Cerebellar cortex (tissue), 1 donor: ENCODE measurements at places on chromosomes 2 and 18.

GRCh38 chr2:99607861-99608491 lies 118.2 kb upstream of the REV1 start:
- peak; percentile 38 for DNase-seq

DNA sequence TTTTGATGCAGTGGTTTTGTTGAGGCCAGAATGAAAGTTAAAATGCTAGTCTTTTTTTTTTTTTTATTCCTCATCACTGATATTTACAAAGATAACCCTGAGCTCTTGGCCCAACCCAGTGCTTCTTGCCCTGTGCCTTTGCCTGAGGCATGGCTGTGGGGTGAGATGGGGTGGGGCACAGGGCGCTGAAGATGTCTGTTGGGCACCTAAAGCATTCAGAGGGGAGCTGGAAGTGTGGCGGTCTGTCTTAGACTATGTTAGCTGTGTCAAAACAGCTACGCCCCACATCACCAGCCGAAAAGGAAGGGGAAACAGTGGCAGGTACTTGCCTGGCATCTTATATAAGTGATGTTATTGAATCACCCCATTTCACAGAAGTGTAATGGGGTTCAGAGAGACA lies 20.7 kb downstream of the TOGARAM2 start:
- no peak for DNase-seq

DNA sequence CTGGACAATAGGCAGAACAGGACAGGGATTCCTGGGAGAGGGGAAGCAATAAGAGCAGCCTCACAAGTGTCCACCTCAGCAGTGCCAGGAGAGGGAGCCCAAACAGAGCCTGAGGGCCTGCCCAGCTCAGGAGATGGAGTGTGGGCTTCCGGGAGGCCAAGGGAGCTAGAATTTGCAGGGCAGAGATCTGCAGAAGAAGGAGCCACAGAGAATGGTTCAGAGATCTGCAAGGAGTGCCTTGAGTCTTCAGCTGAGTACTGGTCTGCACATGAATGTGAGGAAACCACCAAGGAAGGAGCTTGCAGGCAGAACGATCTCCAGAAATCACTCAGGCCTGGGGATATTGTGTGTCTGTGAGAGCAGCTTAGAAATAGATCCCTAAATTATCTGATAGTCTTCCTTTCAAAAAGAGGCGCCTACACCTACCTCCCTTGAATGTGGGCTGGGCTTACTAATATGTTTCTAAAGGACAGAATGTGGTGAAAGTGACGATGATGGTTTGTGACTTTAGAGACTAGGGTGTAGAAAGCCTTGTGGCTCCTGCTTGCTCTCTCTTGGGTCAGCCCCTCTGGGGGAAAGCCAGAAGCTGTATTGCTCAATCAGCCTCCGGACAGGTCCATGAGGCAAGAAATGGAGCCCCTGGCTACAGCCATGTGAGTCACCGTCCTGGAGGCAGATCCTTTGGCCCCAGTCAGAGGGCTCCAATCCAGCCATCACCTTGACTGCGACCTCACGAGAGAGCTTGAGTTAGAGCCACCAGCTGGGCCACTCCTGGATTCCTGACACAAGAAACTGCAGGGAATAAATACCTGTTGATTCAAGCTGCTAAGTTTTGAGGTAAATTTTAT lies 7.6 kb upstream of the LPIN1 start:
- DNase-seq: peak; percentile 74

DNA sequence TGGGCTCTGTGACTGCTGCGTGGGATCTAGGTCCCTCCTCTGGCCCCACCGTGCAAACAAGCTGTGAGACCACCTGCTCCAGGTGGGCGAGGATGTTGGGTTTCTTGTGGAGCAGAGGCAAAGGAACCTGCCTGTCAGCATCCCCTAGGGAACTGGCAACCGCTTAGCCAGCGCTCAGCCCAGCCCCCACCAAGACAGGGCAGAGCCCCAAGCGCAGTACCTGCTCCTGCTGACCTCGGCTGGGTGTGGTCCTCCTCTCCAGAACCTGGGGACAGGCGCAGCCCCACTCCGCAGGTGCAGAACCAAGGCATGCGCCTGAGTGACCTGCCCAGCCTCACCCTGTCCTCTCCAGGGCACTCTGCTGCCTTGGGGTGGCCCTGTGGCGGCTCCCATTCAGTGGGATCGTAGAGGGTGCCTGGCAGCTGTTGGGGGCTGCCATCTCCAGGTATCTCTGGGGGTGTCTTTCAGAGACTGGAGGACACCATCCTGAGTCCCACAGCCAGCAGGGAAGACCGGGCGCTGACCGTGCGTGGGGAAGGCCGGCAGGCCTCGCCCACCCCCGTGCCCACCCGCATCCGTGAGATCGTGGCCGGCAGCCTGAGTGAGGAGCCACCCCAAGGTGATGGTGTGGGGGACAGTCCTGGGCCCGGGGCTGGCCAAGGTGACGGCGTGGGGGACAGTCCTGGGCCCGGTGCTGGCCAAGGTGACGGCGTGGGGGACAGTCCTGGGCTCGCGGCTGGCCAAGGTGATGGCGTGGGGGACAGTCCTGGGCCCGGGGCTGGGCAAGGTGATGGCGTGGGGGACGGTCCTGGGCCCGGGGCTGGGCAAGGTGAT lies 12.3 kb downstream of the CROCC2 start:
- DNase-seq: no peak

GRCh38 chr2:166451468-166451867 lies 42.6 kb downstream of the SCN7A start:
- DNase-seq: no peak

DNA sequence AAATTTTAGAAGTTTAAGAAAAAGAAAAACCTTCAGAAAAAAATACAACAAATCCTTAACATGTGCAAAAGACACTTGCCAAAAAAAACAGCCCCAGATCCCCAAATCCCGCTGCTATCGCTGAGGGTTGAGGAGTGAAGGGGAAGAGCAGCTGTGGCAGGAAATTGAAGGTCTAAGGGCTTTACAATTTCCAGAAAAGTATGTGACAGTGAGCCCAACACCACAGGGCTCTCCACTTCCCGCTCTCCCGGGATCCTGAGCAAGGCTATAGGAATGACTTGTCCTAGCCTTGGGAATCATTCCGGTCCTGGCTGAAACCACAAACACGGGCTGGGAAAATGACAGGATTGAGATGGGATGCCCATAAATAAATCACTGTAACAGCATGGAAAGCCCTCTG lies 191.4 kb downstream of the TMEM163 start:
- no peak for DNase-seq

GRCh38 chr18:9333441-9334328 lies 888 bp upstream of the TWSG1 start:
- DNase-seq: no peak

DNA sequence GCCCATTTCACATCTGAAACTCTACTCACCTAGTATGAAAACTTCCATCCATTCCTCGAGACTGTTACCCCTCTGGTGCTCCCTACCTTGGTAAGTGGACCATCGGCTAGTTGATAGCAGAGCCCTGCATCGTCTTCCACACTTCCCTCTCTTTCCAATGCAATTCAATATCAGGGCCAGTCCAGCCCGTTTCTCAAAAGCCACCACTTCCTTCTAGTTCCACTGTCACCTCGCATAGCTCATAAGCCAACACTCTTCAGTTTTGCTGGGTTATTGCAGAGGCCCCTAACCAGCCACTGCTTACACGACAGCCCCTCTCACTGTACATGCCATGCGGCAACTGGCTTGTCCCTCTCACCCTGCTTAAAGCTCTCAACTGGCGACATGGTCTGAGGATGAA lies 10.2 kb upstream of the ZNF407 start:
- DNase-seq: no peak

- DNase-seq: no peak
Measured at GRCh38 chr2:12389344-12390045, 327.2 kb upstream of the TRIB2 start.

- DNase-seq: no peak
Measured at GRCh38 chr2:226904592-226904991, 68.7 kb downstream of the RHBDD1 start.

- no peak for DNase-seq
Measured at GRCh38 chr2:172964511-172965139, 111.0 kb upstream of the MAP3K20 start.

DNA sequence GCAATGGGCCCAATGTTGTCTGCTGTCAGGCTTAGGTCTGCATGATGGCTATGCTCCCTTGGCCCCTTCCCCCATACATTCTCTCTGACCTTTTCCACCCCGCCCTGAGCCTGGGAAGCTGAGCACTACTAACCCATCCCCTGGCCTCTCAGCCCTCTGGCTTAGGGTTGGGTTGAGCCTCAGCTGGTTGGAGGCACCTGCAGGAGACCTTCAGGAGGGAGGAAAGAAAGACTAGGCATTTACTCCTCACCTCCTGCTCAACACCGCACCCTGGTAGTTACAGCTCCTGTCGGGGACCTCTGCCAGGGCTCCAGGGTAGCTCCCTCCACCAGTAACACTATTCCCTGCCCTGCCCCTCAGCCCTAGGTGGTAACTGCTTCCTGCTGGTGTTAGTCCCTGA lies 80.5 kb downstream of the GALNT14 start:
- no peak for DNase-seq

- no peak for DNase-seq
Measured at GRCh38 chr2:134426721-134427120, 172.8 kb downstream of the MGAT5 start.

DNA sequence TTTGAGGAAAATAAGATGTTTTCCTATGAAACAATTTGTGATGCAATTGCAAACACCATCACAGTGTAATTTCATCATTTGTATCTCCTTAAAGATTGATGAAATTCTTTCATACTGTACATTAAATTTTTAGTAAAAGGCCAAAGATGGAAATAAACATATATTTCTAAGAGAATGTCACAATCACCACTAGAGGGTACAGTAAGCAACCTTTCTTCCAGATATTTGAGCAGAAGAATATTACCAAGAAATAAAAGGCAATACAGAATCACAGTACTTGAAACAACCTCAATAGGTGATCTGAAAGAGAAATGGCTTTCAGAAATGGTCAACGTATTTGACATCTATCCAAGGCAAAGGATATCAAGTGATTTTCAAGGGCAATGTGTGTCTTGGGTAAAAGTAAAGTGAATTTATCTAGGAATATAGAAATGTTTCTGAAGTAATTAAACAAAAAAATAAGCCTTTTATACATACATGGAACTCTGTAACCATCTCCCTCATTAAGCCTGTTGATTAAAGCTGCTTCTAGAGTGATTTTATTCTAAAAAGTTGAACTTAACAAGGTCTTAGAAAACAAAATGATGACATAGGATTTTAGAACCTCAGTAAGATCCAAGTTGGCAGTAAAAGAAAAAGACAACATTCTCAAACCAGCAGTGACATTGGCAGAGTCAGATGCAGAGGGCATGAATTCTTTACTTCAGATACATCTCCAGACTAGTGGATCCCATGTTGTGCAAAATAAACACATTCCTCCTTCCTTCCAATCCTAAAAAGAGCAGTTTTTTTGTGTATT lies 90.3 kb upstream of the SESTD1 start:
- no peak for DNase-seq

DNA sequence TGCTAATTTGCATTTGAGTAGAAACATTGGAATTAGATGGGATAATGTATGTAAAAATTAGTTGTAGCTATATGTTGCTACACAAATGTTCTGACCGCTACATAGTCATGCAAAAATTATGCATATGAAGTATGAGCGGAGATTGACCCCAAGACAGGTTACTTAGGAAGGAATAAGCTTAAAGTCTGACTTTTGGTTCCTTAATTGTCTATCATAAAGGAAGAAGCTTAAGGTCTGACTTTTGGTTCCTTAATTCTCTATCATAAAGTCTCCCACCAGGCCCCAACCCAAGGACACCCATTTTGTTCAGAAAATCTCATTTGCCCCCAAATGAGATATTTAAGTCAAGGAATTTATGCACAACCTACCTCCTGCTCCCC lies 106.5 kb downstream of the EVA1A start:
- no peak for DNase-seq

DNA sequence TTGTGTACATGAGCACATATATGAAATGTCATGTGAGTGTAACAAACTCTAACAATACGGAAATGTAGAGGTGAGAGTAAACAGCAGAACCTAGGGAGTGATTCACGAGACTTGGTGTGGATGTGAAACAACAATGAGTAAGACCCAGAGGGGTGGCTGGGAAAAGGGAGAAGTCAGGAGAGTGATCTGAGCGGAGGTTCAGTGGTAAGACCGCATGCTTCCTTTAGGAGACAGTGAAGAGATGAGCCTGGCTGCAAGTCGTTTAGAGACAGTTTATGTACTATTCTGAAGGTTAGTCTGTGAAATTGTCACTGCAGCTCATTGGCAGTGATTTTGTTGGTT lies 150.6 kb downstream of the PRPF40A start:
- no peak for DNase-seq

DNA sequence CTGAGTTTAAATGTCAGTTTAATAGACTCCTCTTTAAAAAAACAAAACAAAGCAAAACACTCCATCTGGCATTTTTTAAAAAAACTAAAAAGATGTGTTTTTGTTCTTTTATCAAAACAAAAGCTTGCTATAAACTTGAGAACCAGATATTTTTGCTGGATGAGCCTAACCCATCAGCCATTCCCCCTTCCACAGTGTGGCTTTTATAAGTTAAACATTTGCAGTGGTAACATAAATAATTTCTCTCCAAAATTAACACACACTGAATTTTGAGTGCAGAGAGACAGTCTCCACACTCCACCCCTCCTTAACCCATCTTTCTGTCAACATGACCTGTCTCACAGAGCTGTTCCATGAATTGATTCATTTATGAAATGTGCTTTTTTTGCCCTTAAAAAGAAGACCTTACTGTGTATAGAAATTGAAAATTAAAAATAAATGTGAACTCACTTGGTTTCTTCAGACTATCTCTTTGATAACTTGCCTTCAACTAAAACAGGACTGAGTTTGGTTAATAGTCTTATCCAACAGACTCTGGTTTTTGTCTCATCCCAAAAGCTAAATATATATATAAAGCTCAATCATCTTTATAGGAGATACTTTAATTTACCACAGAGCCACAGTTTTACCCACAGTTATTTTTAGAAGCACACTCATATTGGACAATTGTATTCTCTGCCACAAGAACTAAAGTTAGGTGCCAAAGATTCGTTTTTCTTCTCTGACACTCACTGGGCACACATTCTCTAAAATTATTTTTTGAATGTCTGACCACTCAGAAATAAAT lies 64.8 kb upstream of the STK39 start:
- DNase-seq: no peak

- DNase-seq: no peak
Measured at GRCh38 chr18:77067291-77068061, 65.1 kb downstream of the MBP start.

DNA sequence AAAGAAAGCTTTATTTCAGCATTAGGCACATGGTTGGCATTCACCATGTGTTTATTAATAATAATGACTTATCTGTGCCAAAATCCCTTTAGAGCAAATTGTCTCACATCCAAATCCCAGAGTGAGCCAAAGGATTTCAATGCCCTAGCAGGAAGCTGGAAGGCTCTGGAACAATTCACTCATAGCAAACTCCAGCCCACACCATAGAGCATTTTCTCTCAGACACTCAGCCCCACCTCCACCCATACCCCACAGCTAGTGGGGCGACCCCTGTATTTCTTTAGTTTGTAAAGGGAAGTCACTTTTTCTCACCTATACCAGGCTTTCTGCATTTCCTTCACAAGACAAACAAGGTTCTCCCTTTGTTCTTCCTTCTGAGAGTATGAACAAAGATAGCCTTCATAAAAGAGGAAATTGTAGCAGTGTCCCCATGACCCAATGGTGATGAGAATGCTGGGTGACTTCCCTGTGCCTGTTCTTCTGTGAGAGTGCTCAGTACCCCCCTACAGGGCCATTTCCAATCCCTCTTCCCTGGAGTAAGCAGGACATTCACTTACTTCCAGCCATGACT lies 100.1 kb upstream of the APCDD1 start:
- DNase-seq: peak; percentile 30

GRCh38 chr2:149465873-149466272 lies 121.7 kb downstream of the MMADHC start:
- DNase-seq: no peak
